NT2/D1 (cell line): ENCODE measurements at places on chromosomes 4 and X.

DNA sequence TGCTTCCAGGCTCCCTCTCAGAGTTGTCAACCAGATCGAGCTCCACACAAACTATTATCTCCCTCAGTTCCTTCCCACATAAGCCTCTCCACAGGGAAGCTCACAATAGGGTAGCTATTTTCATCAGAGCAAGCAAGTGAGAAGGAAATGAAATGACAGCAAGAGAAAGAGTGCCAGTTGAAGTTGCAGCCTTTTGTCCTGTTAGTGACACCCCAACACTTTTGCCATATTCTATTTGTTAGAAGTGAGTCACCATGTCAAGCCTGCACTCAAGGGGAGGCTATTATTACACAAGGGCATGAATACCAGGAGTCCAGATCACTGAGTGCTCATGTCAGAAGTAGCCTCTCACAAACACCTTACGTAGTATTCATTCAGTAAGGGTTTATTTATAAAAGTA, 266.3 kb upstream of the NOCT start:
- no peak for DNase-seq

DNA sequence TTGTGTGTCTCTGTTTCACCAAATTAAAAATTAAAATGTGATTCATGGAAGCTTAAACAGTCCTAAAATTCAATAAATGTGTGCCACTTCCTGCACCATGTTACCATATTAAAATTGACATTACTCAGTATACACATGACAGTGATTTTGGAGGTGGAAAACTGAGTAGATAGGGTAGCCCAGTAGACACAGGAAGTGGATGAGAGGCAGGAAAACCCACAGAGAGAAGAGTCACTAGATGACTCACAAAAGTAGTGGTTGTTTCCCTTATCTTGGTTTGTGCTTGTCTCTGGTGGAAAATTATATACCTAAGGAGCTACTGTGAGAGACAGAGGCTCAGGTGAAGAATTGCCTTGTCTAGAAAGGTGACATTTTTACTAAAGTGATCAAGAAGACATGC, 375.8 kb upstream of the CXorf51B start:
- no peak for DNase-seq

GRCh38 chr4:141177171-141177570, 43.5 kb upstream of the ZNF330 start:
- no peak for DNase-seq

- DNase-seq: no peak
Measured at GRCh38 chr4:174273930-174274329, 9.5 kb downstream of the FBXO8 start.

- DNase-seq: no peak
Measured at GRCh38 chr4:174928174-174928573, 10.0 kb downstream of the ADAM29 start.

DNA sequence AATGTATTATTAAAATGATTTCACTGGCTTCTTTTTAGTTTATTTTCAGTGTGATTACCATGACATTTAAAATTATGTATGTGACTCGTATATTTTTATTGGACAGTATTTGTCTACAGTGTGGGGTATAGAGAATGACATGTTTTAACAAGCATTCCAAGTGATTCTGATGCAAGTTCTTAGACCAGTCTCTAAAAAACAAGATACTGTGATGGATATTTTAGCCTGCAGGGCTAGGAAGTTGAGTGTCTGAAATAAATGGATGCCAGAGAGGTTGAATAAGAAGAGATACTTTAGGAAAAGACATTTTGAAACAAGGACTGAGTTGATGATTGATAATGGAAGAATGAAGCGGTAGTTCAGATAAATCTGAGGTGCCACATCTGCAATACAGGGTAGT, 3.5 kb upstream of the MAD2L1 start:
- no peak for DNase-seq

DNA sequence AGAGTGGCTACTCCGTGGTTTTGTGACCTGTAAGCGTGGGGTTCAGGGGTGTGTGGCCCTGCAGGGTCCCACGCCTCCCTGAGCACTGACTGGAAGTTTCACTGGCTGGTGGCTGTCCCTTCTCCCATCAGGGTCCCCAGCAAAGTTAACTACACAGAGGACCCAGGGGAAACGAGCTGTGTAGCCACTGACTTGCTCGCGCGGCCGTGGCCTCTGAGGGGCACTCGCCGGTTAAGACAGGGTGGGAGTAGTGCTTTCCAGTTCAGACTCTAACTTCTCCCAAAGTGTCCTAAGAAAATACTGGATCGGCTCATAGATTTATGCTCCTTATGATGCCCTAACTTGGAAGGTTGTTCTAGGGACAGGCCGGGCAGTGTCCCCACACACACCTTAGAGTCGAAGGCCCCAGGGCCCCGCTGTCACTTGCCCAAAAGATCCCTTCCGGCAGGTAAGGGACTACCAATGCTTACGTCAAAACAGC, 28.2 kb downstream of the NELFA start:
- no peak for DNase-seq

GRCh38 chrX:87924619-87925018, 407.0 kb downstream of the KLHL4 start:
- DNase-seq: no peak

- DNase-seq: no peak
Measured at GRCh38 chrX:21766101-21766500, 8.2 kb upstream of the SMPX start.

DNA sequence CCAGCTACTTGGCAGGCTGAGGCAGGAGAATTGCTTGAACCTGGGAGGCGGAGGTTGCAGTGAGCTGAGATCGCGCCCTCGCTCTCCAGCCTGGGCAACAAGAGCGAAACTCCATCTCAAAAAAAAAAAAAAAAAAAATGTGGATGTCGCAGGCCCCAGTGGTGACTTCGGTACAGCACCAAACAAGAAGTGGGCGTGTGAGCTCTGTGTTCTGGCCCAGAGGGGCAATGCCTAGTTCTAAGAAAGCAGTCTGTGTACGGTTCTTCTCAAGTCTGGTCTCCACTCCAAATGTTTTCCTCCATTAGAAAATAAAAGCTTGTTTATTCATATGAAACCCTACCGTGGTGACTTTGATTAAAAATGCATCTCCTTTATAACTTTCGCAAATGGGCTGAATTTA, 92.0 kb upstream of the DDX3X start:
- DNase-seq: no peak

GRCh38 chr4:184911310-184911709, 85.5 kb upstream of the ACSL1 start:
- no peak for DNase-seq

DNA sequence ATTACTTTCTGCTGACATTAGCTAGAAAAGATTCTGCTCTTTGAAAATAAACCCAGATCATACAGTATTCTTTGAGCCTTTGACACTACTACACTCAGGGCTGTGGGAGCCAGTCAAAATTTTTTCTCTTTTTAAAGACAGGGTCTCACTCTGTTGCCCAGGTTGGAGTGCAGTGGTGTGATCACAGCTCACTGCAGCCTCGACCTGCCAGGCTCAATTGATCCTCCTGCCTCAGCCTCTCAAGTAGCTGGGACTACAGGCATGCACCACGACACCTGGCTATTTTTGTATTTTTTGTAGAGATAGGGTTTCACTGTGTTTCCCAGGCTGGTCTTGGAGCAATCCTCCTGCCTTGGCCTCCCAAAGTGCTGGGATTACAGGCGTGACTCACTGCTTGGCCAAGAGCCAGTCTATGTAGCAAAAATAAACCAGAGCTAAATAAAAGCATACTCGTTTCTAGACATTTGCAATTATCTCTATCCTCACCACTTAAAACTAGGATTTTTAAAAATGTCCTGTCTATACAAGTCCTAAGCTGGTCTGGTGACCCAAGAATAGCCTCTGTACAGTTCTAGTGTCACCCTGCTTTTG, 43.2 kb downstream of the AKAP4 start:
- no peak for DNase-seq

DNA sequence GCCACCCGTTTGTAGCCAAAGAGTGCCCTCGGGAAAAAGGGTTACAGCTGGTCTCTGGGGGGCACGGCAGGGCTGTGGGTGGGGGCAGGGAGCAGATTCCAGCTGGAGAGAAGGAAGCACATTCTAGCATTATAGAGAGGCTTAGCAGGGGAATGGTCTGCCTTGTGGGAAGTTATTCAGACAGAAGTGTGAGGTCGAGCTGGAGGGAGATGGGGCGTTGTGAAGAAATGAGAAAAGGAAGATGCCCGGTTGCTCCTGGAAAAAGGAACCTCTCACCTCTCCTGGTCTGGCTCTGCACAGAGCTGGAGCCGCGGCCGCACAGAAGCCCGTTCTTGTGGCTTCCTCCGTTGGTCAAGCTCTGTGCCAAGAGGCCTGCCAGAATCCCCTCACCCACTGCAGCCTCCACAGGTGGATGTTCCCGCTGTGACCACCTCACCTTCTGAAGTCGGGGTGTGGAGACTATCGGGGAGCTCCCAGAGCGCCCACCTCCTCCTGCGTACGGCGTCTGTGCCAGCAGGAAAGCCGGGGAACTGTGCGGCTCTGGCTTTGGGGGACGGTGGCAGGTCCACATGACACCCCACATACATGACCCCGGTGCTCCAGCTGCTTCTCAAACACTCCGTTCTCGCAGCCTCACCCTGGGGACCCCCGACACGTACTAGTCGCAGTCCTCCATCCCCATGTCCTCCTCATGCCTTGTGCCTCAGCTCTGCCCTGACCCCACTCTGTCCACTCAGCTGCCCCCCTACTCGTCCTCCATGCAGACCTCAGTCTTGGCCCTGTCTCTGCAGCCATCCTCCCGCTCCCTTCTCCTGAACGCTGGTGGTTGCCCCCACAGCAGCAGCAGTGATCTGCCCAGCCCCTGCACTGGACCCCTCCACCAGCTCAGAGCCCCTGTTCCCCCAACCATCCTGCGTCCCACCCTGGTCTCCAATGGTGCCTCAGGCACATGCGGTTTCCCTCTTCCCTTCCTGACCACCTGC, 52.2 kb upstream of the HGFAC start:
- DNase-seq: no peak

GRCh38 chr4:15832523-15833451, 54.7 kb downstream of the CD38 start:
- DNase-seq: no peak

DNA sequence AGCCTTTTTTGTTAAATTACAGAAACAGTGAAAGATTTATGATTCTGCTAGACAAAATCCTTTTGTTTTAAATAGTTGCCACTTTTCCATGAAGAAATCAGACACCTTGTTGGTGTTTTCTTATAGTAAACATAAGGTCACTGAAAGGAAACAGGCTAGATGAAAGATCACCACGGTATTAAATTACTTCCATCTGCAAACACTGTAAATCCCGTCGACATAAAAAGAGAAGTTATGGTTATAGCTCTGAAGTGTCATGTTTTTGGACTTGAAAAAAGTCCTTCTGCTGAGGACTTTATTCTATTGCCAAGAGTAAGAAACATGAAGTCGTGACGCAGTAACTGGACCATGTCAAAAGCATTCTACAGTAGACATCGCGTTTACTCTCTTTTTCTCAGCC, 567.6 kb upstream of the SLIT2 start:
- no peak for DNase-seq

- no peak for DNase-seq
Measured at GRCh38 chr4:146650034-146650433, 11.3 kb downstream of the POU4F2 start.

DNA sequence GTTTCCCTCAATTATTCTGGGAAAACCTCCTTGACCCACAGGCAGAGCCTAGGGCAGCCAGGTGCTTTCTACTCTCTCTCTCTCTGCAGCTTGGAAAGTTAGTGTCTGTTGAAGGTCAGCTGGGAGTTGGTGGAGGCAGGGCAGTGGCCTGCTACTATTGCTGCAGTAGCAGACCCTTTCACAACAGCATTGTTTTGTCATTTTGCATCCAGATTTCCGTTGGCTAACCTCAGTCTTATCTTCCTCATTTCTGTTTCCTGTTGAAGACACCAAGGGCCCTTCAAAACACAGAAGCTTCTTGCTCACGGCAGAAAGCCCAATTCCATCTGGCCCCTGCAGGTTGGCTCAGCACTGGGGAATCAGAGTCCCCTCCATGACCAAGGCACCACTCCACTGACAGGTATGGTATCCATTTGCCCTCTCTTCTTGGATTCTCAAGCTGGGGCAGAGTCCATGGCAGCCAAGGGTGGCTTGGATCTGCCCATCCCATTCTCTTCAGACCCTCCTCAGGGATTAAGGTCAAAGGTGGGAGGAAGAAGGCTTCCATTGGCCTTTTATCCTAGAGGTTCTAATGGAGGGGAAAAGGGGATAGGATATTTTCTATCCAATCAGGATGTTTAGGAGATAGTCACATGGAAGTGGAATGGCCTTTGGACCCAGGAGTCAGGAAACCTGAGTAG, 24.6 kb downstream of the VSIG4 start:
- no peak for DNase-seq

GRCh38 chr4:95547715-95548471, 880 bp downstream of the UNC5C start:
- no peak for DNase-seq

DNA sequence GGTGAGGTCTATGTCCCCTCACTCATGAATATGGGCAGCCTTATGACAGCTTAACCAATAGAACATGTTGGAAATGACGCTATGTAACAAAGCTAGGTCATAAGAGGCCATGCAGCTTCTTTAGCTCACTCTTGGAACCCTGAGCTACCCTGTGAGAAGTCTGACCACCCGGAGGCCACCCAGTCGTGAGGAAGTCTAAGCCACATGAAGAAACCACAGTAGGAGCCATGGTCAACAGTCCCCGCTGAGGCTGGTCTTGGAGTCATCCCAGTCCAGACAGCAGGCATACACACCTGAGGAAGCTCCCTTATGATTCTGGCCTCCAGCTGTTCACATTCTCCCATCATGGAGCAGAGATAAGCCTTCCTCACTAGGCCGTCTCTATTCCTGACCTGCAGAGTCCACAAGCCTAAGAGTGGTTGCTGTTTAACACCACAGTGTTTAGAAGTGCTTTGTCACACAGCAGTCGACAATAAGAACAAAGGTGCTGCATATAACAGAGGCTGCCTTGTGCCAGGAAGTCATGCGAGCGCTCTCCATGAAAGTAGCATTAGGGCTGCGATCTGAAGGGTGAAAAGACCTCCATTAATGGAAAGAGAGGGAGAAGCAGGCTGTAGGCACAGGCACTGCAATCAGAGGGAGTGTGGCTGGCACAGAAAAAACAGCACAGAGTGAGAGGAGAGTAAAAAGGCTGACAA, 38.2 kb downstream of the TSPAN5 start:
- DNase-seq: no peak

GRCh38 chrX:39692796-39693195, 405.0 kb downstream of the BCOR start:
- DNase-seq: no peak

GRCh38 chr4:93710101-93710846, 118.3 kb upstream of the ATOH1 start:
- peak; percentile 18 for DNase-seq
